Daoy (cell line): ENCODE measurements at places on chromosomes 3 and 15. TPM values are rescaled to one million over a fixed set of nuclear protein-coding genes. Genes with fewer than 3 reads are reported as not detected.

The LCTL gene
- 0.57 TPM in 1 of 2 replicates, not detected in the other for total RNA-seq

The SMCO1 gene
- not detected in 2 replicates for total RNA-seq

The NRROS gene
- total RNA-seq: 2.1 and 2.5 TPM in 2 replicates

The ZNF502 gene
- total RNA-seq: 3.6 and 5.7 TPM in 2 replicates

The FANCD2OS gene
- not detected in 2 replicates for total RNA-seq

The NIT2 gene
- total RNA-seq: 48.3 and 53.2 TPM in 2 replicates

The POMGNT2 gene
- total RNA-seq: 15.3 and 20.7 TPM in 2 replicates

The MKRN2OS gene
- total RNA-seq: not detected in 2 replicates

The NPAP1 gene
- 0.03 and 0.17 TPM in 2 replicates for total RNA-seq

The PAK6 gene
- 0.12 and 0.57 TPM in 2 replicates for total RNA-seq

The ANKUB1 gene
- not detected in 2 replicates for total RNA-seq

The PLS1 gene
- 30.5 and 31.6 TPM in 2 replicates for total RNA-seq

The CIDEC gene
- not detected in 2 replicates for total RNA-seq

The ALG1L2 gene
- not detected in 2 replicates for total RNA-seq

The FSTL1 gene
- 476 and 490 TPM in 2 replicates for total RNA-seq

The LMCD1 gene
- 14.5 and 18.7 TPM in 2 replicates for total RNA-seq

The RHOV gene
- 0.15 and 0.23 TPM in 2 replicates for total RNA-seq

The ADCY5 gene
- total RNA-seq: 0.06 TPM in 1 of 2 replicates, not detected in the other

The ADGRG7 gene
- not detected in 2 replicates for total RNA-seq

The TM4SF18 gene
- 0.23 TPM in 1 of 2 replicates, not detected in the other for total RNA-seq

The AADACL2 gene
- not detected in 2 replicates for total RNA-seq

The ARGFX gene
- total RNA-seq: not detected in 2 replicates

The BCL2A1 gene
- 8.4 and 10.1 TPM in 2 replicates for total RNA-seq

The DAZL gene
- total RNA-seq: not detected in 2 replicates

The P2RY12 gene
- not detected in 2 replicates for total RNA-seq

The GP9 gene
- not detected in 2 replicates for total RNA-seq

The ATP13A5 gene
- 0.30 TPM in 1 of 2 replicates, not detected in the other for total RNA-seq
